Astrocyte of the spinal cord (primary cell): ENCODE measurements at places on chromosomes 6 and 20.

- peak; percentile 61 for DNase-seq
Measured at GRCh38 chr20:62010551-62011402, 54.9 kb downstream of the TAF4 start.

DNA sequence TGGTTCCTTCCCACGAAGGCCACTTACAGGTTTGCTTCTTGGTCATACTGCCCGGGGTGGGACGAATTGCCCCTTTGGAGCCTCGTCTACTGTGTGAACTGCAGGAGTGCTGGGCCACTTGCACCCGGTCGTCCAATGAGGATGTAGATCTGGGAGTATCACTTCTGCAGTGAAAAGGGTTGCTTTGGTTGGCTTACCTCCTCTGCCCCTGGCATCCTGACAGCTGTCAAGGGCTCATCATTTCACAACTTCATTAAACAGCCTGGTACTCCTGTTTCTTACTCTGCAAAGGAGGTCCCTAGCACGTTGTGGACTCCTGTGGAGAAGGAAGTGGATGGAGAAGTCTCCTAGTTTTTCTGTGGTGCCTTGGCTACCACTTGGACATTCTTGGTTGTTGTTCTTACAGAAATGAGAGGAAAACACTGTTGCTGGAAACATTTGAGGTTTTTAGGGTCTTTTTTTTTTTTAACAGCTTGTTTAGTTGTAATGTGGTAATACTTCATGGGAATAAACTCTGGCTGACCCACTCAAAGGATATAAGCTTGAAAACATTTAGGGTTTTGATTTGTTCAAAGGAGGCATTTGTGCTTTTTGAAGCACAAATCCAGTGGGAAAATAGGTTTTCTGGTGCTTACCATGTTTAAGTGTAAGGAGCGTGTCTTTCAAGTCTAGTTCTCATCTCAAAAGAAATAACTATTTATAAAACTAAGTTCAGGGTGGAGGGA lies 60.7 kb downstream of the AKAP12 start:
- peak; percentile 57 for DNase-seq

DNA sequence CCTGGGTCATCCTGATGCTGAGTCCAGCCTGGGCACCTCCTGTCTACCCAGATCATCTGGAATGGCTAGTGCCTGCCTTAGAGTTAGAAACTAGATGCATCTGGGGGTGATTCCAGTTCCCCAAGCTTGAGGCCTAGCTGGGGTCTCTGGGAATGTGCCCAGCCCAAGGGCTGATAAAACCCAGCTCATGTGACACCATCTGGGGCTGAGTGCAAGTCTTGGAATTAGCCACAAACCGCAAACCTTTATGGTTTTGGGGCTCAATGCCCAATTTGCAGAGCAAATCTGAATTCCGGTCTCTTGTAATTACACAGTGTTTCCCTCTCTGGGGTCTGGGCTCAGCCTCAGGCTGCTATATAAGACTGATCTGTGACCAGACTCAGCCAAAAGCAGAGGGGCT lies at the start of gene BPIFB4:
BPIFB4 (plus strand) TSS at position 385 of the 400 bp plus-strand sequence. CDS start 1,884 bp downstream, outside the sequence.
- peak; percentile 8 for DNase-seq

DNA sequence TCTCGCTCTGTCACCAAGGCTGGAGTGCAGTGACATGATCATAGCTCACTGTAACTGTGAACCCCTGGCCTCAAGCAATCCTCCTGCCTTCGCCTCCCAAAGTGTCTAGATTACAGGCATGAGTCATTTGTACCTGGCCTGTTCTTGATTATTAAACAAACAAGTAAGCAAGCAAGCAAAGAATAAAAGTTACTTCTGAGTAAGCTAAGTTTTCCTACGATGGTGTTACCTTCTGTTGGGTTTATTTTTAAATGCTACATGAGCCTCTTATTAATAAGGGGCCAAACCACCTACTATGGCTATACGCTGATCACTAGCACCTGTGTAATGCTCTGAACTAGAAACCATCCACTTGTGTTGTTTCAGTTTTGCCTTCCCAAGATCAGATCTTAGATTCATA lies 50.8 kb downstream of the IL22RA2 start:
- DNase-seq = no peak

GRCh38 chr6:88368071-88368787 lies 202.1 kb upstream of the CNR1 start:
- peak; percentile 91 for DNase-seq

GRCh38 chr6:17987447-17987696 lies at the start of gene KIF13A:
Gene KIF13A, minus strand, starts transcription at chr6:17987635. Its CDS starts 172 bp downstream, at chr6:17987463.
- no peak for DNase-seq

- peak; percentile 52 for DNase-seq
Measured at GRCh38 chr6:160031442-160031841, 62.6 kb downstream of the IGF2R start.

GRCh38 chr20:46293084-46293483 lies 15.2 kb downstream of the CDH22 start:
- DNase-seq = peak; percentile 38

- DNase-seq = no peak
Measured at GRCh38 chr20:17681726-17682102, 328 bp downstream of the RRBP1 start.

DNA sequence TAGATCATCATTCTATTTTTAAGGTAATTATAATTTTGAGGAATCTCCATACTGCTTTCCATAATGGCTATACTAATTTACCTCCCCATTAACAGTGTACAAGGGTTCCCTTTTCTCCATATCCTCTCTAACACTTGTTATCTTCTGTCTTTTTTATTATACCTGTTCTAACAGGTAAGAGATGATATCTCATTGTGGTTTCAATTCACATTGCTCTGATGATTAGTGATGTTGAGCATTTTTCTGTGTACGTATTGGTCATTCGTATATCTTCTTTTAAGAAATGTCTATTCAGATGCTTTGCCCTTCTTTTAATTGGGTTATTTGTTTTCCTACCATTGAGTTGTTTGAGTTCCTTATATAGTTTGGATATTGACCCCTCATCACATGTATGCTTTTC lies 81.6 kb upstream of the SCAF8 start:
- no peak for DNase-seq

DNA sequence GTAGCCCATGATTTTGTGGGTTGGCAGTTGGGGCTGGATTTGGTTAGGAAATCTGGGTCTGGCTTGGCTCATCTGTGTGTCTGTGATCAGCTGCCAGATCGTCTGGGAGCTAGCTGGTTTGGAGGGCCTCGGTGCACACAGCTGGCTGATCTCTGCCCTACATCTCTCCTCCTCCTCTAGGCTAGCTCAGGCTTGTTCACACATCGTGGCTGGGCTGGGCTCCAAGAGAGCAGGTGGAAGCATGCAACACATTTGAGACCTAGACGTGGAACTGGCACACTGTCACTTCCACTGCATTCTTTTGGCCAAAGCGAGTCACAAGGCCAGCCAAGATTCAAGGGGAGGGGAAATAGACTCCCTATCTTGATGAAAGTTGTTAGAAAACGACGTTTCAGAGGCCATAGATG lies 15.9 kb downstream of the NDUFAF5 start:
- DNase-seq = peak; percentile 91

- no peak for DNase-seq
Measured at GRCh38 chr6:40804905-40805304, 217.7 kb upstream of the LRFN2 start.

GRCh38 chr6:47145212-47145611 lies 103.1 kb upstream of the ADGRF1 start:
- DNase-seq = no peak

- no peak for DNase-seq
Measured at GRCh38 chr20:19888269-19888671, 128.9 kb upstream of the NAA20 start.

GRCh38 chr6:79377888-79378348 lies 143.4 kb upstream of the HMGN3 start:
- DNase-seq = peak; percentile 41

GRCh38 chr6:15993716-15994228 lies 135.1 kb upstream of the MYLIP start:
- no peak for DNase-seq

DNA sequence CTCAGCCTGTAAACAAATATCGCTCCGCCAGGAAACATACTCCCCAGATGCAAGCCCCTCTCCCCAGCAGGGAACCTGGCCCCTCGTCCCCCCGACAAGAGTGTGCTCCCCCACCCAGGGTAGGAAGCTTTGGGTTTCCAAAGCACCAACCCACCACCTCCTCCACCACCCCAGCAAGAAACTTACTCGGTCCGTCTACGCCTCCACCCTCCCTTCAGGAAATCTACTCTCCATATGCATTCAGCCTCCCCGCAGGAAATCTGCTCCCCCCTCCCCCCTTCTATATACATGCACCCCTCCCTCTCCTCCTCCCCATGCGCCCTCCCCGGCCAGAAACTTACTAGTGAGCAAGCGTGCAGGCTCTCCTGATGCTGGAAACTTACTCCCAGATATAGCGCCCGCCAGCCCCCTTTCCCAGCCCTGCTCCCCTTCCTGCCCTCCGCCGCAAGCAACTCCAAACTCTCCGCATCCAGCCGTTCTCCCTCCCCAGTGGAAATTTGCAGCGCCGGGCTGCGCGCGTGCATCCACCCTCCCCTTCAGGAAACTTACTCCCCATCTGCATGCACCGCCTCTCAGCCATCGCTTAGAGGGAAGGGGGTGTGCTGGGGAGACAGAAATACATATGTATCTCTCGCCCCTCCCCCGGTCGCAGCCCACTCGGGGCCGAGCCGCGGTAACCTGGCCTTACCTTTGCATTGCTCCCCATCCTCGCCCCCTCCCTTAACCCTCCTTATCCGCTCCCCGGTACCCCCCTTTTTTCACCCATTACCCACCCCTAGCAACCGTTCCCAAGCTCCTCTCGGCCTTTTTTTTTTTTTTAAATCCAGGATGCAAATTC lies at the start of gene TRERF1:
TRERF1 (minus strand) TSS at position 594 of the 838 bp plus-strand sequence. CDS start 182,336 bp downstream, outside the sequence.
- peak; percentile 83 for DNase-seq

DNA sequence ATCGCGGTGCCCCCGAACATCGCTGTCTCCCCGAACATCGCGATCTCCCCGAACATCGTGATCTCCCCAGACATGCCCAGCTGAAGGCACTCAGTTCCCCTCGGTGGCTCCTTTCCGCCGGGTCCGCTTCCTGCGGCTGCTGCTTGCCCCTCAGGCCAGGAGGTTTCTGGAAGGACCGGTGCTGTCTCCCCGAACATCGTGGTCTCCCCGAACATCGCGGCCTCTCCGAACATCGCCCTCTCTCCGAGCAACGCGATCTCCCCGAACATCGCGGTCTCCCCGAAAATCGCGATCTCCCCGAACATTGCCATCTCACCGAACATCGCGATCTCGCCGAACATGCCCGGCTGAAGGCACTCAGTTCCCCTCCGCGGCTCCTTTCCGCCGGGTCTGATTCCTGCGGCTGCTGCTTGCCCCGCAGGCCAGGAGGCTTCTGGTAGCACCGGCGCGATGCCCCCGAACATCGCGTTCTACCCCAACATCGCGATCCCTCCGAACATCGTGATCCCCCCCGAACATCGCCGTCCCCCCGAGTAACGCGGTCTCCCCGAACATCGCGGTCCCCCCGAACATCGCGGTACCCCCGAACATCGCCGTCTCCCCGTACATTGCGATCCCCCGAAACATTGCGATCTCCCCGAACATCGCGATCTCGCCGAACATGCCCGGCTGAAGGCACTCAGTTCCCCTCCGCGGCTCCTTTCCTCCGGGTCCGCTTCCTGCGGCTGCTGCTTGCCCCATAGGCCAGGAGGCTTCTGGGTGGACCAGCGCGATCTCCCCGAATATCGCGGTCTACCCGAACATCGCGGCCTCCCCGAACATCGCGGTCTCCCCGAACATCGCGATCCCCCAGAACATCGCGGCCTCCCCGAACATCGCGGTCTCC lies 808 bp downstream of the ULBP1 start:
- peak; percentile 42 for DNase-seq

DNA sequence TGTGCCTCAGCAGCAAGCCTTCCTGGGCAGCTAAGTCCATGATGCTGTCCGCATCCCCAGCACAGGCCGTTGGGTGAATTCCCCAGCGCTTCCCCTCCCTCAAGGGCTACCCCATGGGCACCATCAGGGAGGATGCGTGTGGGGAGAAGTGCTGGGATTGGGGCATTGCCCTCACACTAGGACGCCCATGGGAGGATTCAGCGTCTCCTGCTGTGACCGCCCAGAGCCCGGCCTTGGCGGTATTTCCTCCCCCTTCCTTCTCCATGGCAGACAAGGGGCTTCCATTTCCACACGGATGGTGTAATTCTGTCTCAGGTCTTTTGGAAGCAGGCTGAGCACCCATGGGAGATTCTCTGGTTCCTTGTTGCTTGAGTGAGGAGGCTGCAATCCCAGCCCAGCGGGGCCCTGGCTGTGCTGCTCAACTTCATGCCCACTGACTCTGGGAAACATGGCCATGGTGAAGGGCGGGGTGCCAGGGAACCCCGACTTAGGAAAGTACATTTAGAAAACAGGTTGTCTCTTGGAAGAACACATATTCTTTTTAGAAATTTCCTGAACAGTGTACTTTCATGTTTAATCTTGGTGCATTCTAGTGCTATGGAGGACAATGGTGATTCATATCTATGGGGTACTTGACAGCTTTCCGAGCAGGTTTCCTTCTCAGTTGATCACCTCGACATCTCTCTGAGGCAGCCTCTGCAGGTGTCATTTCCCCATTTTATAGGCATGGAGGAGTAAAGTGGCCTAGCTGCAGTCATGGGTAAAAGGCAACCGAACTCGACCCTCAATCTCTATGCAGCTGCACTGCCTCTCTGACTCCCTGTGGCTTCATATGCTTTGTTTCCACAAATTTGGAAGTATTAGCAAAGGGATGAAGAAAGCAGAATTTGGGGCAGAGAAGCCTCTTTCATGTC lies 178.2 kb upstream of the CST7 start:
- no peak for DNase-seq

DNA sequence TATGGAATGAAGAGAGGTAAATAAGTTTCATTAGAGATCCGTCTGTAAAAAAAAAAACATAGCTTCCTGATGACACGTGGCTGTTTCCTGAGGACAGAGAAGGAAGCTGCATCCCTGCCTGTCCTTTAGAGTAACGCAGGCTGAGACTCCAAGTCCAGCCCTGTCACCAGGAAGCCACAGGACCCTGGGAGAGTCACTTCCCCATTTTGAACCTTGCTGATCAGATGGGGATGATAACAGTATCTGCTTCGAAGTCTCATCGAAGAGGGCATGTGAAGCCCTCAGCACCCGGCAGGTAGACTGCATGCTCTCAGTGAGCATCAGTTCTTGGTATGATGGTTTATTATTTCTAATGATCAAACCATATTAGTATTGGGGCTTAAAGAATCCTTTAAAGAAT lies 139.1 kb upstream of the KCNG1 start:
- no peak for DNase-seq

DNA sequence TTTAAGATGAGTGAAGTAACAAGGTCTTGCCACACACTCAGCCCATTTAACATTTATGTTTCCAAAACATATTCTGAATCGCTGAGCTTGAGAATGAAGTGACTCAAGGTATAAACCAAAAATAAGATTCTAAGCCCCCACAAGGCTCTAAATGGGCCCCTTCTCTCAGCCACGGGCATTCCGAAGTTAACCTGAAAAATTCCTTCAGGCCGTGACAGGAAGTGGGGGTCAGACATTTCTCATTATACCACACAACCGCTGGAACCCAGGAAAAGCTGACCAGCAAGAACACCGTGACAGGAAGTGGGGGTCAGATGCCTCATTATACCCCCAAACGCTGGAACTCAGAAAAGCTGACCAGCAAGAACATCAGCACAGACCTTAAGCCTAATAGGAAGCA lies 247.9 kb downstream of the ERMARD start:
- DNase-seq = no peak

GRCh38 chr6:164409309-164410009 lies 899.9 kb downstream of the C6orf118 start:
- DNase-seq = no peak
